ENCODE measurements at places on chromosomes 3 and 15.

- no peak for DNase-seq
These were observed 226.8 kb downstream of the PLCL2 start for GRCh38 chr3:17111586-17111985.

GRCh38 chr15:89028036-89028435 is 60.2 kb upstream of the ABHD2 start:
- DNase-seq: no peak

GRCh38 chr3:99499235-99500158 is 138.9 kb upstream of the COL8A1 start:
- DNase-seq: no peak

DNA sequence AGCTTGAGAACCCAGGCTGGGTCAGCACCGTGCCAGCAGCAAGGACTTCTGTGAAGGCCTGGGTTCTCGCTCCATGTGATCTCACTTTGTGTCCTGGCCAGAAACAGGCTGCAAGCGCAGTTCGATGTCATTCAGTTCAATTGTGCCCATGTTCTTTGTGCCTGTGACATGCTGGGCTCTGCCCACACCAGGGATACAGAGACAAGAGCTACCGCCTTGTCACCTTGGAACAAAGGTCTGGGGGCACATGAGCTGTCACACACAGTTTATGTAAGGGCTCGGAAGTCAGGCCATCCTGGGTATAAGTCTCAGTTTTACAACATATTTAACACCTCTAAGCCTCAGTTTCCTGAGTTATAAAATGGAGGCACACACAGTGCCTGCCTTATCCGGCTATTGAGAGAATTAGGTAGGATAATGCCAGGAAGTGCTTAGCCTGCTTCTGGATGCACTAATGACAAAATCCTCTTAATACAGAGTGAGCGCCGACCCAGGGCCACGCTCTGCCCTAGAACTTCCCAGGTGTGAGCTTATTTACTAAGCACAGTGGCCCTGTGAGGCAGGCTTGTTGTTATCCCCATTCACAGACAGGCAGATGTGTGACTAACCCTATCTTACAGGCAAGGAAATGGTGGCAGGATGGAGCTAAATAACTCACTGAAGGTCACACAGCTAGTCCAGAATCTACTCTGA is 50.4 kb upstream of the LIMD1 start:
- no peak for DNase-seq

GRCh38 chr3:112606098-112606497 is 34.8 kb downstream of the CCDC80 start:
- DNase-seq: no peak

- DNase-seq: no peak
These were observed 202.8 kb downstream of the CADPS start for GRCh38 chr3:62672270-62672987.

DNA sequence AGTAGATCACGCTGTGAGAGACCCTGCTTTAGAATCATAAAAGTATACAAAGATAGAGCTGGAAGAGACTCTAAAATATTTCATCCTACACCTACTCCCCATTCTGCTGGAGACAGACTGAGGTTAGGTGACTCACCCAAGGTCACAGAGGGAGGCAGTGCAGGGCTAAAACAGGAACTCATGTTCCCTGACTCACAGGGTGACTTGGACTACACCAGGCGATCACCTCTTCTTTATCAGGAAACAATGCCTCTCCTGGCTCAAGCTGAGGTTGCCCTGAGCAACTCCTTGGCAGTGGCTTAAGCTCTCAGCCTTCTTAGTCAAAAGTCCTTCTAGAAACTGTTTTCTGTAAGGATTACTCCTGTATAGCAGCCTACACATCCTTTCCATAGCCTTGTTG is 26.4 kb upstream of the TNFAIP8L3 start:
- DNase-seq: no peak

- no peak for DNase-seq
These were observed 164.6 kb upstream of the HES1 start for GRCh38 chr3:193971261-193971751.

DNA sequence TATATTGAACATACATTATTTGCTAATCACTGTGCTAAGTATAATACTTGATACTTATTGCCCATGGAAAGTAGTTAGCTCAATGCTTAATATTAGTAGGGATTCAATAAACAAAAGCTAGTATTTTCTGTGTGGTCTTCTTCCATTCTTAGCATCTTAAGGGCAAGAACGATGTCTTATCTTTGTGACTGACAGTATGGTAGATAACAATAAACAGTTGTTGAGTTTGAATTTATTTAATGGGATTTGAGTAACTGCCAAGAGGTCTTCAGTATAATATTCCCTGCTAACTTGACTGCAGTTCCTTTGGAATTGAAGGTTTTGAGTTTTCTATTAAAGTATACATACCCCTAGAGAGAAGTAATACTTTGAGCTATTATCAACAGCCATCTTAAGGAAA is 70.1 kb downstream of the ZNF609 start:
- no peak for DNase-seq

- DNase-seq: no peak
These were observed 13.3 kb upstream of the PLXND1 start for GRCh38 chr3:129619726-129620162.

GRCh38 chr15:83554558-83554957 is 99.4 kb upstream of the ADAMTSL3 start:
- no peak for DNase-seq

GRCh38 chr3:182837855-182838454 is 44.7 kb downstream of the ATP11B start:
- no peak for DNase-seq

- DNase-seq: peak; percentile 18
These were observed 89.7 kb upstream of the CMC1 start for GRCh38 chr3:28151608-28152228.
